Dermis microvascular lymphatic vessel endothelial cell (primary cell): ENCODE measurements at places on chromosomes 3 and 15. TPM values are rescaled to one million over a fixed set of nuclear protein-coding genes. Genes with fewer than 3 reads are reported as not detected.

GRCh38 chr3:150797155-150797554, 34.2 kb upstream of the SIAH2 start:
- no peak for DNase-seq

GADL1 gene
- 0.13 TPM in 1 of 2 replicates, not detected in the other for total RNA-seq

SEMA4B gene
- total RNA-seq = 5.6 and 11.3 TPM in 2 replicates

DNA sequence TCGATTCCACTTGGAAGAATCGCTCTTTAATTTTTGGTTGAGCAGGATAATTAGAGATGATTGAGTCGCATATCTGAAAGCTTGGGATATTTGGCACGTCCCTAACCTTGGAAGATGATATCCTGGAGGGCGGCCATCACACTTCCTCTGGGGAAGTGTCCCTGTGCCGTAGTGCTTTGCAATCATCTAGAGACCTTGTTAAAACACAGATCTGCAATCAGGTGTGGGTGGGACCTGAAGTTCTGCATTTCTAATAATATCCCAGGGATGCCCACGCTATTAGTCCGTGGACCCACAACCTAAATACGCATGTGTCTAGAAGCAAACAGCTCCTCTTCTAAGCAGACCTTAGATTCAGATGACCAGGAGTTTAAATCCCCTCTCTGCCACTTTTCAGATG, 20.5 kb downstream of the MYO1E start:
- no peak for DNase-seq

- no peak for DNase-seq
Observed at GRCh38 chr15:91857772-91858171, 4.3 kb downstream of the SLCO3A1 start.

DNA sequence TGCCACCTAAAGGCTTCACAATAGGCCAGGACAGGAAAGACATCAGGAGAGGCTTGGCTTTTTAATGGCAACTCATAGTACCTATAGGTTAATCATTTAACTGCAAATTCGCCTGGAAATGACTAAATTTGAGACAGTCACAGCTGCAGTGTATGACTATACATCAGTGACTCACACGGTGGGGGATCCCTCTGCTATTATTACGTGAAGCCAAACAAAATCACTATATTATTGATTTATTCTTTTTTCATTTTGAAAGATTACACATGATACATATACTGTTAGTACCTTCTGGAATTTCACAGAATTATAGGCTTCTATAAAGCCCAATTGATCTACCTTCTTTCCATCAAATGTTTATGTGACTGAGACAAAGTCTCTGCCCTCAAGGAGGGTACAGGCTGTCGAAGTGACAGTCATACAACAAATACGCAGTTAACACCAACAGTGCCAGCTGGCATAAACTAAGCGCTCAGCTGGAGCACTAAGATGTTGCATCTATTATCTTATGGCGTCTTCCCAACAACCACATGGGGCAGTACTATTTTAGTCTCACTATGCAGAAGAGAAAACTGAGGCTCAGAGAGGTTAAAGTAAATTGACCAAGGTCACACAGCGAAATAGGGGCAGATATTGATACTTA, 82.0 kb upstream of the LMOD3 start:
- peak; percentile 78 for DNase-seq

DNA sequence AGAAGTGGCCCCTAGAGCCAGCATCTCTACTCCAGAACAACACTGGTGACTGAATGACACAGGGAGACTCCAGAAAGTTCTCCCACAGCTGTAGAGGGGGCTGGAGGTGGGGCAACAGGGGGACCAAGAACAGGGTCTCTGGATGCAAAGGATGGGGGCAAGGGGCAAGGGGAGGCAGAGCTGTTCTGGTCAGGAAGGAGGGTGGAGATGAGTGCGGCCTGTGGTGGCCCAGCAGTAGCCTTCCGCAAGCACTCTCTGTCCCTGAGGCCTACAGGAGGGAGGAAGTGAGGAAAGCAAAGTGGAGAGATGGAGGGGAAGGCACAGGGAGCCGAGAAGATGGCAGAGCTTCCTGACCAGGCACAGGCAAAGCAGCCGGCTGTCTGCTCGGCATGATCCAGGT, 56.5 kb downstream of the HOMER2 start:
- DNase-seq = no peak

FBXW12 gene
- not detected in 2 replicates for total RNA-seq

QARS1 gene
- 339 and 536 TPM in 2 replicates for total RNA-seq

DNA sequence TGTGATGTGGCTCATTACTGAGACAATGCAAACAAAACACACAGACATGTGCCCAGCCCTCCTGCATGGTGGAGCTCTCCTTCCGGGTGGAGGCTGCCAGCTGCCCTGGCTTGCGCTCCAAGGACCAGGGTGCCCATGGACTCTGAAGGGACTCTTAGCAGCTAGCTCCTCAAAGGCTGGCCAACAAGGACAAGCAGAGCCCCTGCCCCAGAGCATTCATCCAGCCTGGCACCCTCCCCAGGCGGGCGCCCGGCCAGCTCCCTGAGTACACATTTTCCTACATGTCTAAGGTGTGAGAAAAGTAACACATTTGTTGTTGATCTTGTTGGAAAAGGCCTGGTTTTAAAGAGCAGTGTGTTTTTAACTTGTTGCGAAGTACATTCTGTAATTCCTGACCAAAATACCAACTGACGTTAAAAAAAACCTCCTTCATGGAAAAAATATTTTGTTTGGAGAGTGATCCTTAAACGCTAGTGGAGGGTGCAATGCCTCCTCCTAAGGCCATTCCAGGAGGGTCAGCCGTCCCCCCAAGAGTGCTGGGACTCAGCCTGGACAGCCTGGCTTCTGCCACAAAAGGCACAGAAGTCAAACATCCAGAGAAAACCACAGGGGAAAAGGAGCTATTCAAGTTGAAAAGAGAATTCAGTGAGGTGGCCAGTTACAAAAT, 86.9 kb downstream of the KLF15 start:
- peak; percentile 61 for DNase-seq

- DNase-seq = no peak
Observed at GRCh38 chr3:134366928-134367811, 7.1 kb downstream of the AMOTL2 start.

MUSTN1 gene
- 0.25 TPM in 1 of 2 replicates, not detected in the other for total RNA-seq

DNA sequence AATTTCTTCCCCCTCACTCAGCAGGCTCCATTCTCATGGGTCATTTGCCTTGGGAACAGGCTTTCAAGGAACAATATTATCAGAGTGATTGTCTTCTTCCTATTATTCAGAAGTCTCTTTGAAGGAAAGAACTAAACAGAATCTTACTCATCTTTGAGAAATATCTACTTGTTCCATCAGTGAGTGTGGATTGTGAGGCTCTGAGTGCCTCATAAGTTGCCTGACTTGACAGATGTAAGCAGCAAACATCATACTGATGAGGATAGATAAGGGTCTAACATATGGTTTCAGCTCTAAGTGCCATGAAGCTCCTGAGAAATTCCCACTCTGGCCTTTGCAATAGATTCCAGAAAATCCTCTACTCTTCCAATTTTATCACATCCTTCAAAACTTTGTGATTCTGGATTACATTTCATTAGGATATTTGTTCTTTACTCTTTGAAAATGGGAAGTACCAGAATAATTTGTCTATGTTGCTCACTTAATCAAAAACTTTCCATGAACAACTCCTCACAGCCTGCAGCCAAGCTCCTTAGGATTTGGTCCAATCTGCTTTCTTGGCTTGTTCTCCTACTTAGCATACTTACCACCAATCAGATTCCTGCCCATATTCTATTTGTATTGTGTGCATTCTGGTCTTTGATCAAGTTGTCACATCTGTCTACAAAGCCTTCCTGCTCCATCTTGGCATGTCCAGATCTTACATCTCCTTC, 120.1 kb downstream of the RPL22L1 start:
- no peak for DNase-seq

GRCh38 chr3:43674345-43675085, 16.2 kb upstream of the ABHD5 start:
- no peak for DNase-seq

RTP1 gene
- not detected in 2 replicates for total RNA-seq
